ENCODE measurements at places on chromosomes 11 and 22.
A peak's percentile ranks its signal among the peaks of the same experiment; 100 is the strongest.

DNA sequence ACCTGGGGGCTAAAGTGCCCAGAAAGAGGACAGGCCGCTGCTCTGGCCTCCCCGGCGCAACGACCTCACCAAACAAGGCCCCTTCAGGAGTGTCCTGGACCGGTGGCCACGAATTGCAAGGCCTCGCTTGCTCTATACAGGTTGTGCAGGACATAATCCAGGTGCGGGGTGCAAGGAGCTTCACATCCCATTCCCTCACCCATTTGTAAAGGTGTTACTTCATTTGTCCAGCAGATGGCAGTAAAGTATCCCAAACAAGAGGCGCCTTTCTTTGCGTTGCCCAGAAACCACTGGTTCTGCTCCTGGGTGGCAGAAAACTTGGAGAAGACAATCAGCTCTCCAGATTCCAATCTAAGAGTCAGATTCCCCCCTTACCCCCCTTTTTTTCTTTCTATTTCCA, 35.9 kb upstream of the PRDM11 start:
- DNase-seq = peak; percentile 34

- no peak for DNase-seq
Measured at GRCh38 chr11:44842220-44842619, 108.5 kb downstream of the TP53I11 start.

GRCh38 chr11:68009391-68010089, 587 bp upstream of the ALDH3B1 start:
- DNase-seq = no peak

- DNase-seq = no peak
Measured at GRCh38 chr11:93654226-93654625, 7.3 kb upstream of the CEP295 start.

- no peak for DNase-seq
Measured at GRCh38 chr22:10741210-10741609, 4786.8 kb upstream of the OR11H1 start.

- DNase-seq = peak; percentile 57
Measured at GRCh38 chr22:27804470-27805297, 3.1 kb upstream of the MN1 start.

DNA sequence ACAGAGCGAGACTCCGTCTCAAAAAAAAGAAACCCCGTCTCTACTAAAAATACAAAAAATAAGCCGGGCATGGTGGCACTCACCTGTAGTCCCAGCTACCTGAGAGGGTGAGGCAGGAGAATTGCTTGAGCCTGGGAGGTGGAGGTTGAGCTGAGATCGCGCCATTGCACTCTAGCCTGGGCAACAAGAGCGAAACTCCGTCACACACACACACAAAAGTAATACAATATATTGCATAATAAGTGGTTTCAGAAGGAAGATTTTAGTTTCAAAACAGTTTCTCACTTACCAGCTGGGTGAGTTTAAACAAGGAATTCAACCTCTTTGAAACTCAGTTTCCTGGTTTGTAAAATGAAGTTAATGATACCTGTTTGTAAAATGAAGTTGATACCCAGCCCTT, 32.7 kb upstream of the HTR3A start:
- DNase-seq = no peak

DNA sequence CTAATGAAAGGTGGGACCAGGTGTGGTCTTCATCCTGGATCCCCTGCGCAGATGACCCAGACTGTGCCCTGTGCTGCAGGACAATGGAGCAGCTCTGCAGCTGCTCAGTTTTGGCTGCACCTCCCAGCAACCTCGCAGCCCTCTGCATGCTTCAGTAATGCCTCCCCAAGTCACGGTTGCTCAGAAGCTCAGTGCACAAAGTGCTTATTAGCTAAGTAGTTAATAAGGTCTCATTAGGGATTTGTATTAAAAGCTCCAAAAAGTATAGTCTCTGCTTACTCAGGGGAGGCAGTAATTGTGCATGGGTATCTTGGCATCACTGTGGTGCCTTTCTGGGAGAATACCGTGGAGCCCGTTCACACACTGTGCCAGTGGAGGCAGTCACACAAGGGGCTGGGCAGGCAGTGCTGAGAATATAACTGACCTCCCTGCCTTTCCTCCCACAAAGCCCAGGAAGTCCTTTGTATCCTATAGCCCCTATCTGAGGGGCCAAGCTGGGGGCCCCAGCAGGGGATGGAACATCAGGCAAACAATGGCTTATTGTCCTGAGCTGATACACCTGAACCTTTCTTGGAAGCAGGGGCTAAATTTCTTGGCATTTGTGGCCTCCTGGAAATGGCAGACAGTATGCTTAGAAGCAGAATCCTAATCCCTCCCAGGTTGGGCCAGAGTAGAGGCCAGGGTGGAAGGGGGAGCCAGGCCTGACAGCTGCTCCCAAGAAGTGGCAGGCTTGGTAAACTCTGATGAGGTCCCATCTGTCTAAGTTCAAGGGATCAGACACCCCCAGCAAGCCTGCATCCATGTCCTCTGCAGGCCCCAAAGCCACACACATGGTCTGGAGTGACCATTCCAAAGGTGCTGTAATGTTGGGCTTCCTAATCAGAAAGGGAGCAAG, 125.5 kb upstream of the PARVA start:
- no peak for DNase-seq

- DNase-seq = no peak
Measured at GRCh38 chr11:59261150-59261549, 48.4 kb upstream of the MPEG1 start.

DNA sequence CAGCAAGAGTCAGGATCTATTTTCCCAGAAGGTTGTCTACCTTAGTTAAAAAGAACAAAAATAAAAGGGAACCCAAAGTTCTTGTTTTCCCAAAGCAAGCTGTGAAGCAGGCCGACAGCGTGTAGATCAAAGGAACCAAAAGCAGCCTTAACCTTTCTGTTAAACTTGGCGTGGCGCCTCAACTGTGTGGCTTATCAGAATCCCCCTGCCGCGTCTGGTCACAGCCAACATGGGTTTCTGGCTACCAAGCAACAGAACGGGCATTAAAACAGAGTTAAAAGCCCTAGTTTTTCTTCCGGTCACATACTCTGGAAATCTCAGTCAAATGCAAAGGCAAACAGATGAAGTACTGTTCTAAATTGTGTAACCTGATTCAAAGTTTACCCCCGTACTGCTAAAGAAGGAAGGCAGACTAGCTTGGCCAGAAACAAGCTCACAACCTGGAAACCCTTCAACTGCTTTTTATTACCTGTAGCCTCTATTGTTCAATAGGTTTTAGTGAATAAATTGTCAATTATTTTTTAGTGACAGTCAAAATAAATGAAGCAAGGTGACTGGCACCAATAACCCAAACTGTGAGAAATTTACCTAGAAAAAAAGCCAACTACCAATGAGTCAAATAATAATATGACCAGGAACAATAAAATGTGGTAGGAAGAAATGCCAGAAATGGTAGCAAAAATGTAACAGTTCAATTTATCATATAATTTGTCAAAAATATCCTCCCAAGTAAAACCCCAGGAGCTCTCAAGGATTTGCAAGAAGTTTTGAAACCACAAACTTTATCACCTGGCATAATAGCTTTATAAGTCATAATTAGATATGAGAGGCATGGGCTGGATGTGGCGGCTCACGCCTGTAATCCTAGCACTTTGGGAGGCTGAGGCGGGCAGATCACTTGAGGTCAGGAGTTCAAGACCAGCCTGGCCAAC, 21.4 kb downstream of the CHKA start:
- DNase-seq = peak; percentile 20

DNA sequence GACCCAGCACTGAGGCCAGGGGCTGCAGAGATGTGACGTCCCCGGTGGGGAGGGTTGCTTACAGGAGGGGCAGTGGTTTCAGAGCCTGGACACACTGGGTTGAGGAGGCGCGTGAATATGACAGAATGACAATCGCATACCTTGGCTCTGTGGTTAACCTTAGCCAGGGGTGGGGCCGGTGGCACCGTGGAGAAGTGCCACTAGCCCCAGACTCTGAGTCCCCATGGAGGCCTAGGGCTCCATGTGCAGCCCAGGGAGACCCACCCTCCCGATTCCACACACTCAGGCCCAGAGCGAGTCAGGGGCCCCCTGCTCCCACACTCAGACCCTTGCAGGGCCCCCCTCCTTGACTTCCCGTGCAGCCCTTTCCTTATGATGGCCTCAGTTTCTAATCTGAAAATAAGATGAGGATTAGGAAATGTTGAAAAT, 3.6 kb upstream of the ACR start:
- DNase-seq = no peak

- DNase-seq = no peak
Measured at GRCh38 chr11:30488304-30488998, 97.7 kb downstream of the MPPED2 start.

DNA sequence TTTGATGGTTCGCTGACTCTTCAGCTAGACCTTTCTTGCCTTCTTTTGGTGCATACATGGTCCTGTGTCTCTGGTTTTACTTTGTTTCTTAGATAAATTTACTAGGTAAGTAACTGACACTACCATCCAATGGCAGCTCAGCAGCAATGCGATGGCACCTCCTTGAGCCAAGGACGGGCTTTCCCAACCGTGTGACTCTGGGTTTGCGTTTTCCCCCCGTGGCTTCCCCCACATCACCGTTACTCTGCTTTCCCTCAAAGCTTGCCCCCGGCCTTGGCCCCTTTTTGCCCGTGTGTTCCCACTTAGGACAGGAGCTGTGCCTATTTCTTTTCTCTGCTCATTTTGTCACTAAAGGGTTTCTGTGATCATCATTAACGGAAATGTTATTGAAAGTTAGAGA, 41.5 kb downstream of the TBC1D22A start:
- no peak for DNase-seq

DNA sequence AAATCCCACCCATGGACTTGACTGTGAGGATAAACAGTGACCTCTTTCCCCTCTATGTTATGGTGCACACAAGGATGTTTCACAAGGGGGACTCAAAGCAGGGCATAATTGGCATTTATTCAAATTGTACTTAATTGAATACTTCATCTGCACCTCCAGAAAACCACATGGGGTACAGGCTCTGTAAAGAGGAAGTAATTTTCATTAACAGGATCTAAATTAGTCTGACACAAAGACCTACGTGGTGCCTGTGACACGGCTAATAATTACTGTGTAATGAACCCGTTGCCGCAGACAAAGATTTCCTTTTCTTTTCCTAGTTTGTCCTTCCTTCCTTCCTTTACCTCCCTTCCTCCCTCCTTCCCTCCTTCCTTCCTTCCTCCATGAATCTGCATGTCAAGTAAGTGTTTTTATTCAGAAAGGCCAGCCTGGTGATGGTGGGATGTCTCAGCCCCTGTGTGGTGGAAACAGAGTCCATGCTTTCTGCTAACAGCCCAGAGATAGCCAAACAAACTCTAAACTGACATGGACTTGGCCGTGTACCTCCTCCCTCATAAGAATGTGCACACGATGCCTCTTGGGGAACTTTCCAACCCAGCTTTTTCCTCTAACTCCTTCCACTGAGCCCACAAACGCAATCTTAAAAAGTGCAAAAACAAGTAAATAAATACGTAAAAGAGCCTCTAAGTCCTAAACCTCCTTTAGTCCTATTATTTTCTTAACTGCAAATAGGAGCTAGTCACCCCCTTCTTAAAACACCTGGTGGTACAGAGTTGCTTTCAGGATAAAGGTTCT, 118.8 kb downstream of the INSC start:
- no peak for DNase-seq

DNA sequence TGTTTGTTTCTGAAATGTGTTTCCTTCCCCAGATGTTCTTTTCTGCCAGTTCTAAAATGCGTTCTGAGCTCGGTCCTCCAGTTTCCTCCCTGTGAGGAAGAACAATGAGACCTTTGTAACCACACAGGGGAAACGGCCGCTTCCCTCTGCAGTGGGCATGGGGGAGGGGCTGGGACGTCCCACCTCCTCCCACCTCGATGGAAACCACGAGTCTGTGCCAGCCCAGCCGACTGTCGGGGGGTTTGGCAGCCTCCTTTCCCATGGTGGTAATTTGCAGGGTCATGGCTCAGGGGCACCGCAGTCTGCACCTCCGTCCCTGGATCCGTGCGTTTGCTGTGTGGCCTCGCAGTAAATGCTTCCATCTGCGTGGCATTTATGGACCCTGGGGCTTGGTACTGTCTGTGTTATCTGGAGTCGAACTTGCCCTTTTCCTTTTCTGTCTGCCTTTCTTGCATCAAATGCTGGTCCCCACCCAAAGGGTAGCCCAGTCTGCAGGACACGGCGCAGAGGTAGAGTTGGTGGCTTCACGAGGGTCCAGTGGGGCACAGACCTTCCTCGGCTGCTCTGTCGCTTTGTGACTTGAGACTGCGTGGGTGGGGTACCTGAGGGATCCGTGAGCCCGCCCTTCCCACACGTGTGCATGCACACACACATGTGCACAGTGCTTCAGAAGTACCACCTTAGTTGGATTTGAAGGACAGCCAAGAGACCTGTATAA, 16.1 kb downstream of the LRP5 start:
- DNase-seq = peak; percentile 32

GRCh38 chr11:17230867-17231851, 23.4 kb upstream of the PIK3C2A start:
- DNase-seq = no peak

- no peak for DNase-seq
Measured at GRCh38 chr11:65788821-65789220, 2.0 kb downstream of the OVOL1 start.

GRCh38 chr11:35852056-35852455, 91.8 kb upstream of the LDLRAD3 start:
- DNase-seq = no peak

- no peak for DNase-seq
Measured at GRCh38 chr11:27233654-27234042, 129.4 kb downstream of the CCDC34 start.

DNA sequence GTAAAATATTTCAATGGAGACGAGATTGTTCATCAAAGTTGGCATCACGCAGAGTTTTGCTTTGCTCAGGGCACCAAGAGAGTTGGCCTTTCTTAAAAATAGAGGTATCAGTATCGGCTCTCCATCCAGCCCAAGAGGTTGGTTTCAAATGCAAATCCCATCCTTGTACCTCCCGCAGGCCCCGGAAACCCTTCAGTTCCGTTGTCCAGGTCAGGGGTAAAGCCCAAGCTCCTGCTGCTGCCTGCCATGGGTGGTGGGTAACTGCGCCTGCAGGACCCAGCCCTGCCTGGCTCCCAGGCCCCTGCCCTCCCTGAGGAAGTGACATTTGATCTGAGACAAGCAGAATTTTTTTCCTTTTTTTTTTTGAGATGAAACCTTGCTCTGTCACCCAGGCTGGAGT, 49.3 kb upstream of the RTL6 start:
- DNase-seq = no peak

DNA sequence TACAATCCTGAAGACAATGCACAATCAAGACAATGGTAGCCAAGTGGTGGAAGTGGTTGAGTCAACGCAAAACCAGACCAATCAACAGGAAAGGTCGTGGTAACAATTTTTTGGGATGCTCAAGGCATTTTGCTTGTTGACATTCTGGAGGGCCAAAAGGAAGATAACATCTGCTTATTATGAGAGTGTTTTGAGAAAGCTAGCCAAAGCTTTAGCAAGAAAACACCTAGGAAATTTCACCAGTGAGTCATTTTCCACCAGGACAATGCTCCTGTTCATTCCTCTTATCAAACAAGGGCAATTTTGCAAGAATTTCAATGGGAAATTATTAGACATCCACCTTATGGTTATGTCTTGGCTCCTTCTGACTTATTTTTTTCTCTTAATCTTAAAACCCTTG, 1932.2 kb upstream of the RAG2 start:
- no peak for DNase-seq

- DNase-seq = no peak
Measured at GRCh38 chr11:118169300-118170140, 6.9 kb downstream of the SCN2B start.

- DNase-seq = no peak
Measured at GRCh38 chr11:11501546-11502262, 120.1 kb downstream of the GALNT18 start.

- no peak for DNase-seq
Measured at GRCh38 chr11:125275905-125276618, 111.5 kb downstream of the PKNOX2 start.
